H4 (cell line): ENCODE measurements at places on chromosomes 5 and 9. TPM values are rescaled to one million over a fixed set of nuclear protein-coding genes. Genes with fewer than 3 reads are reported as not detected.

DNA sequence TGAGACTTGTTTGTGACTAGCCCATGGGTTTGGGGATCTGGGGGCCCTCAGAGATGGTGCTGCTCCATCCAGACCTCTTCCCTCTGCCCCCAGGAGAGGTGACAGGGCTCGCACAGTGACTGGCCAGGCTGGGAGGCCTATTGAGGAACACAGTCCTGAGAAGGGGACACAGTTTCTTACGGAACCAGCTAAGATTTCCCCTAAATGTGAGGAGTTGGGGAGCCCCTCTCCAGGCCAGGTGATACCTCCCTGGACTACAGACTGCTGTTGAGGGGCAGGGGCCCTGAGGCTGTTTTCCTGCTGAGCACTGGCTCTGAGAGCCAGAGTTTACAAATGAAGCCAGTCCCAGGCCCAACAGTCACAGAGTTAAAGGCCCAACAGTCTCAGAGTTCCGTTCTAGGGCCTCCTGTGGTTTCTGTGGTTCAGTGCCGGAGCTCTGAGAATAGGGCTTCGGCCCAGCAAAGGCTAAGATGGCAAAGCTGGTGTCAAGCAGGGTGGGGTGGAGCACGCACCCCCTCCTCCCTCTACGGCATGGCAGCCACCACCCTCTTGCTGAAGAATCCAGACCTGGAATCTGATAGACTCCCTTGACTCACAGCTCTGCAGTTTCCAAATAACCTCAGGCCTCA lies 1.1 kb upstream of the SEMA4D start:
- DNase-seq, result no peak

DNA sequence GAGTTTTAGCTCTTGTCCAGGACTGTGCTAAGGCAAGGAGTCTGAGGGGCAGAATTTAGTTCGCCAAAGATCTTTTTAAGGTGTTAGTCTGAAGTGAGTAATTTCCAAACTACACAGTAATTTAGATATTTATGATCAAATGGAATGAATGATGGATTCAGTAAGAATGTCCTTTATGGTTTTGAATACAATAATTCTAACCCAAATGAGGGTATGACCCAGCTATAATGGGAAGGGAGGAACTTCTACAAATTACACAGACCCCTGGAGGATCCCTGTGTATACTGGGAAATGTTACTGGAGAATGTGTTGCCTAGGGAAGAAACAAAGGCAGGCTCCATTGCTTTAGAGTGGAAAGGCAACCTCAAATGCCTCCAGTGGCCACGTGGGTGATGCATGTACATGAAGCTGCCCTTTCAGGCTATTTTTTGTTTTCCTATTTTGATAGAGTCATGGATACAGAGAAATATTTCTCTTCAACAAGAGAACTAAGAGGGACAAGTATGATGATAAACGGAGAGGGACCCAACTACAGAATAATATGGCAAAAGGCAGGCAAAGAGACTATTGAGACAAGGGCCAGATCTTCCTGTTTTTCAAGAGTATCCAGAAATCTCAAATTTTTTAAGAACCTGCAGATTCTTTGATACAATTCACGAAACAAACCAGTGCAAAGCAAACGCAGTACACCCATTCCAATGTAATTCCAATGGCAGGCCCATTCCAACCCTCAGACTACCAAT lies 25.4 kb downstream of the SLC1A3 start:
- DNase-seq, result no peak

MCTP1 gene
- 3.3 and 6.5 TPM in 2 replicates for total RNA-seq

FAM153A gene
- total RNA-seq, result 0.02 TPM in 1 of 2 replicates, not detected in the other

DNA sequence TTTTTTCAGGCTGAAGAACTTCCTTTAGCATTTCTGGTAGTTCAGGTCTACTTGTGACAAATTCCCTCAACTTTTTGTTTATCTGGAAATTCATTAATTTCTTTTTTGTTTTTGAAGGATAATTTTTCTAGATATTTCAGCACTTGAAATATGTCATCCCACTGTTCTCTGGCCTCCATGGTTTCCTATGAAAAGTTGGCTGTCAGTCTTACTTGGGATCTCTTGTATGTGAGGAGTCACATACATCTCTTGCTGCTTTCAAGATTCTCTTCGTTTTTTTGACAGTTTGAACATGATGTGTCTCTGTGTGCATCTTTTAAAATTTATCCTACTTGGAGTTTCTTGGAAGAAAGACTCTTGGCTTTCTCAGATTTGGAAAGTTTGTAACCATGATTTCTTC lies 79.5 kb downstream of the RIC1 start:
- no peak for DNase-seq

FAM200C gene
- 7.0 and 10.3 TPM in 2 replicates for total RNA-seq

DNA sequence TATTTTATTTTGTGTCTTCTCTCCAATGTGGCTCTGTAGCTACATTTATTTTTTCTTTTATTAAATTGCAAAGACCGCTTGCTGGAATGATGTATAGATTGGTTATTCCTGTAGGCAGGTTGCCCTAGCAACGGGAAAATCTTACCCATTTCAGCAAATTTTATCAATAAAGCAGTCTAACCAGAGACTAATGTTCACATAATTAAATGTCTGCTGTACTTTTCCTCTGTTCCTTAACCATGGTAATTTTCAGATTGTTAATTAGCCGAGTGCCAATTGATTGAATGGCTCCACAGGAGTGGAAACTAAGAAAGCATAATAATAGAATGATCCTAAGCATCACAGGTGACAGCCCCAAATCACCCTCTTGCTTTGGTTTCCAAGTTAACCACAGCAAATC lies 134.8 kb downstream of the BASP1 start:
- no peak for DNase-seq

N4BP3 gene
- 0.25 and 0.39 TPM in 2 replicates for total RNA-seq

HTR4 gene
- not detected in 2 replicates for total RNA-seq

GRCh38 chr9:92289708-92290390 lies 3.6 kb downstream of the IARS1 start:
- DNase-seq, result no peak

TMEM8B gene
- total RNA-seq, result 2.1 and 4.2 TPM in 2 replicates

DNA sequence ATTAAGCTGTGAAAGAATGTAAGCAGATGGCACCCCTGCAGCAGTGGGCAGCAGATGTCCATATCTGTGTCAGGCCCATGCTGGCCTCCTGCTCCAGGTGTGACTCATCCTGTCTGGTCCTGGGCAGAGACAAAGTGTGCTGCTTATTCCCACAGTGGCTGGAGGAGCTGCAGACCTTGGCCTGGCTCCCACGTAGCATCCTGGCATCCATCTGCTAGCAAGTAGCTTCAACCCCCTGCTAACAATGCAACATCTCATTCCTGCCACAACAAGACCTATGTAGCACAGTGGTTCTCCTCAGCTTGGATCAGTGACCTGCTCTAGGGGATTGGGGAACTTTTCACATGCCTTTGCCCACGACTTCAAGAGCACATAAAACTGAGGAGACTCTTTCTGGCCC lies 126.4 kb upstream of the SLC12A2 start:
- DNase-seq, result peak; percentile 21

DNA sequence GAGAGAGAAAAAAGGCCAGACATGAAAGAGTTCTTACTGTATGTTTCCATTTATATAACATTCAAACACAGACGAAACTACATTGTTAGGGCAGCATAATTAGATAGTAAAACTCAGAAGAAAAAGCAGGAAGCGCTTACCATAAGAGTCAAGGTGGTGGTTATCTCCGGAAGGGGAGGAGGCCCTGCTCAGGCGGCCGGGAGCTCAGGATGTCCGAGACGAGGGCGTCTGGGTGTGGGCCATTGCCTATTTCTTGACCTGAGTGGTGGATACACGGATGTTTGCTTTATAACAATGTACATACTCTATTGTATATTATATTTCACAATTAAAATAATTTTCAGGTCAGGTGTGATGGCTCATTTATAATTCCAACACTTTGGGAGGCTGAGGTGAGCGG lies 80.9 kb upstream of the COL5A1 start:
- no peak for DNase-seq

GRCh38 chr5:30878746-30879145 lies 314.7 kb upstream of the CDH6 start:
- DNase-seq, result no peak

DNA sequence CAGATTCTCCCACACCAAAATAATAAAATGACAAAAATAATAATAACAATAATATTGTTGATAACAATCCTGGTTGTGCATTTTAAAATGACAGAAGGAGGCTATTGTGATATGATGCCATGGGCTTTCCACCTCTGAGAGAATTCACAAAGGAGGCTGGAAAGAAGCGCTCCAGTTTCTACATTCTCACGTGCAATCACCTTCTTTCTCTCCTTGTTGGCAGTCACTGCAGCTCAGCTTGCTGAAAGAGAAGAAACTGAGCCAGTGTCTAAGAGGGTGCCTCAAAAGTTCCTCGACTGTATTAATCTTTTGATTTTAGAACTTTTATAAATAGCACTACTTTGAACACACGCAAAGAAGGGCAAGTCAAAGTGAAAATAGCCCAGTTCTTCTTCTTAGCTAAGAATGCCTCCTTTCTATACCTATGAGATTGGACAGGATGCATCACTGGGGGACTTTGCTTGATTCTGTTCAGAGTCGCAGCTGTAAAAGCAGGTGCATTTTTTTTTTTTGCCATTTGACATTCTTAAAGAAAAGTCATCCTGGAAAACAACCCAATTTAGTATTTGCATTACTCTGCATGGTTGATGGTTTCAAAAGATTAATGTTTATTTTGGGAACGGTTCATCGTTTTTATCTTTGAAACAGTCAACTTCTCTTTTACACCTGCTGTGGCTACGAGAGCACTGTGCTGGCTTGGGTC lies 12.4 kb upstream of the SUB1 start:
- DNase-seq, result no peak

SPATA31A5 gene
- total RNA-seq, result not detected in 2 replicates

SPINK6 gene
- not detected in 2 replicates for total RNA-seq

DNA sequence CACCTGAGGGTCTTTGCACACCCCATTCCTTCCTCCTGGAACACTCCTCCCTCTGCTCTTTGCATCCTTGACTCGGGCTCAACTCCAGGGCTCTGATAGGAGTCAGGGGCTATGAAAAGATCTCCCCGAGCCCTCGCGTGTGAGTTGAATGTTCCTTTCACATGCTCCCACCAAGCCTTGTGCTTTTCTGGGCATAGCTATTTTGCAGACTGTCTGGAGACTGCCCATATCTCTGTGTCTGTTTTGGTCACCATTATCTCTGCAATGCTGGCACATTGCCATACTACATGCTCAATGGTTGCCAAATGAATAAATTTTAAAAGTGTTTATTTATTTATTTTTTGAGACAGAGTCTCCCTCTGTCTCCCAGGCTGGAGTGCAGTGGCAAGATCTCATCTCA lies 56.9 kb upstream of the PLPP1 start:
- DNase-seq, result no peak

INSYN2B gene
- 0.39 and 3.1 TPM in 2 replicates for total RNA-seq

DNA sequence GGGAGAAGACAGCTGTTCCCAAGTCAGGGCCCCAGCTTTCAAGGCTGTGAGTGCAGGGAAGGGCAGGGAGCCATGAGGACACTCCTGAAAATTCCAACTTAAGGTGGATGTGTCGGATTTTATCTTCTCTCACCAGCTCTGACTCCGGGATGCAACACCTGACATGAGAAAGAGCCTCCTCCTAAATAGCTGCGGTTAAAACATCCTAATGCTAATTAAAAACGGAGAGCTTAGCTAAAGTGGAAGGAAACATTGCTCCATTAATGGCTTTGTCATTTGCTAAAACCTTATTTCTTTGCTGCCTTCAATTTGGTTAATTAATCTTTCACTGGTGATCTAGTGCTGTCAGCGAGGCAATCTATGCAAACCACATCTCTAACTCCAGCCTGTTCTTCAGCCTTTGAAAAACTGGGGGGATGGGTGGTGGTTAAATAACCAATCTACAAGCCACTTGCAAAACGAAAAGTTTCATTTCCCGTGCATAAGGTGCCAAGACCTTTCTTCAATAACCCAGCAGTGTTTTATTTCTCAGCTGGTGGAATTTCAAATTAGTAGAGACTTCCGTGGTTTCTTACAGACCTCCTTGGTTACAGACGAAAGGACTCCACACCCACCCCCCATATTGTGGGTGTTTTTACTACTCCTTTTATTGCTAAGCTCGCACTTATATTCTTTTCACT lies 379.6 kb downstream of the MLLT3 start:
- DNase-seq, result no peak

TMEM215 gene
- total RNA-seq, result 0.08 TPM in 1 of 2 replicates, not detected in the other

DNA sequence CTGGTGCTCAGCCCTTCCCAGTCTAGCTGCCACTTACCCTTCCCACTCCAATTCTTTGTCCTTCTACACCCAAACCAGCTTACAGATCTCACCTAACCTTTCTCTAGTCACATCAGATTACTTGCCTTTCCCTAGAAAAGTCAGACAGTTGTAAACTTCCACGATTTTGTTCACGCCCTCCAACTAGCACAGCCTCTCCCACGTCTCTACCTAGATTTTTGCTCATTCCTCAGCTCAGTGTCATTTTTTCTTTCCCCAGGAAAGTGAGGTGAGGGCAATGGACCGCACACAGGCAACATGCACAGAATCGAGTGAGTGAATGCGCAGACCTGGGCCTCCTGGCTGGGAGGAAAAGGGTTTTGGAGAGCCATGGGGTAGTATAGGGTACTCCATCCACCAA lies 20.9 kb upstream of the PRUNE2 start:
- DNase-seq, result no peak

GRCh38 chr9:138015021-138015829 lies 137.6 kb downstream of the CACNA1B start:
- no peak for DNase-seq

SPATA31D4 gene
- total RNA-seq, result not detected in 2 replicates

SERF1A gene
- 3.4 and 3.5 TPM in 2 replicates for total RNA-seq

- DNase-seq, result peak; percentile 96
Measured at GRCh38 chr9:120714088-120714845, at the start of gene MEGF9. MEGF9 (minus strand) TSS chr9:120714470; CDS start chr9:120714358, 112 bp downstream.

SRD5A1 gene
- total RNA-seq, result 23.2 and 34.9 TPM in 2 replicates

BTNL3 gene
- total RNA-seq, result not detected in 2 replicates

SPATA31A3 gene
- not detected in 2 replicates for total RNA-seq

DNA sequence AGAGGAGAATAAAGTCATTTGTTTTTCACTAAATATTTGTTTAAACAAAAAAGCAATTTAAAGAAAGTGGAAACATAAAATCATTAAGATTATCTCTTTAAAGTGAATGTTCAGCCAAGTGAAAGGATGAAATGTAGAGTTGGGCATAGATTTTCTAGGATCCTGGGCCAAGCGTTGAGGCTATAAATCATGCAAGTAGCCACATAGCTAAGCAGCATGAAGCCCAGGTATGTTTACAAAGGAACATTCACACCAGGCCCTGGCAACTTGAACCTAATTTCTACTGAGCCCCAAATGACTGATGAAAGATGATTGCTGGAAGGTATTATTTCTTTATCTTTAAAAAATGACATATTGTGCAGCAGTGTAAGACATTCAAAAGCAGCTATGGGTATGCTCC lies 461.8 kb downstream of the MAT2B start:
- DNase-seq, result no peak

DNA sequence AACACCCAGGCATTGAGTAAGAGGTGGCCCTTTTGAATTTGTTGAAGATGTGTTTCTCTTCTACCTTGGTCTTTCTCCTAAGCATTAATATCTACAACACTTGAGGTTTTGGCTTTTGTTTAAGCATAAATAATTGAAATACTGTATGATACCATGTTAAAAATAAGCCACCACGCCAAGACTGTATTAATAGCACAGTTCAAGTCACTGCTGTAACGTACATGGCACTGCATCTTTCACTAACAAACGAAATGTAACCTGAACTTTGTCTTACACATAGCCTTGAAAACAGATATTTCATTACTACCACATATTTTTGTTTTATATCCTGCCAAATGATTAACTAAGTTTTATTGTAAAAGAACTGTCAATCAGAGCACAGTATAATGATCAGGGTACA lies 112.8 kb downstream of the MLLT3 start:
- DNase-seq, result no peak
